SJSA1 (cell line): ENCODE measurements at places on chromosomes 1 and 21.

DNA sequence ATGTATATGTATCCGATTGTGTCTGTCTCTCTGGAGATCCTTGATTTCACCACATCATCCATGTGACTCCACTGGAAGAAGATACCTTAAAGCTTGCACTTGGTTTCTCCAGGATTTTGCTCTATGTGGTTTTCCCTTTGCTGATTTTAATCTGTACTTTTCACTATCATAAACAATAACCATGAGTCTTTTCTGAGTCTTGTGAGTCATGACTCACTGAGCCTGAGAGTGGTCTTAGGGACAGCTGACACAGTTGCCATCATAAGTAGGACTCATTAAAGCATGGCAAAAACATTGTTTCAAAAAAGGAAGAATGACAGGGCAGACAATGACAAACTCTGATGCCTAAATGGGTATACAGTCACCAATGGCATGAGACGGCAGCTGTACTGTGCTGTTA, 226.2 kb downstream of the AKT3 start:
- peak; percentile 33 for DNase-seq

- no peak for DNase-seq
Measured at GRCh38 chr1:10773376-10773775, 23.1 kb downstream of the CASZ1 start.

GRCh38 chr1:164905869-164906268, 346.9 kb downstream of the PBX1 start:
- no peak for DNase-seq

- no peak for DNase-seq
Measured at GRCh38 chr1:86993269-86993985, 79.0 kb downstream of the HS2ST1 start.

DNA sequence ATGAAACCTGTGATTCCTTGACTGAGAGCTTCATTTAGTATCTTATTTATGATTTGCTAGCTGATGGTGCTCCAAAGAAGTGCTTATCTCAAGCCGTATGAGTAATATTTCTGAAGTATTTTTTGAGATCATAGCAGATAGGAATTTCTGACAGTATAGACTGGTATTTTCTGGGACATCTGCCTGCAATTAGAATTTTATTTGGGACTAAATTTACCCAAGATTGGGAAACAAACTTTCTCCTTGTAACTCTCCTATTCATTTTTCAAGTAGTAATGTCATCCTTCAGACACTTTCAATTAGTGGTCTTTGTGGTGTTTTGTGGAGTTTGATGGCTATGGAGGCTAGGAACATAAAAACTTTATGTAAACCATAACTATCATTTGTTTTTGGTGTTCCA, 597.2 kb upstream of the ZP4 start:
- DNase-seq: no peak

- no peak for DNase-seq
Measured at GRCh38 chr1:185400052-185400451, 83.0 kb upstream of the IVNS1ABP start.

GRCh38 chr1:236645016-236645680, 40.8 kb upstream of the HEATR1 start:
- no peak for DNase-seq

GRCh38 chr1:228875741-228876140, 140.5 kb downstream of the RHOU start:
- DNase-seq: no peak

DNA sequence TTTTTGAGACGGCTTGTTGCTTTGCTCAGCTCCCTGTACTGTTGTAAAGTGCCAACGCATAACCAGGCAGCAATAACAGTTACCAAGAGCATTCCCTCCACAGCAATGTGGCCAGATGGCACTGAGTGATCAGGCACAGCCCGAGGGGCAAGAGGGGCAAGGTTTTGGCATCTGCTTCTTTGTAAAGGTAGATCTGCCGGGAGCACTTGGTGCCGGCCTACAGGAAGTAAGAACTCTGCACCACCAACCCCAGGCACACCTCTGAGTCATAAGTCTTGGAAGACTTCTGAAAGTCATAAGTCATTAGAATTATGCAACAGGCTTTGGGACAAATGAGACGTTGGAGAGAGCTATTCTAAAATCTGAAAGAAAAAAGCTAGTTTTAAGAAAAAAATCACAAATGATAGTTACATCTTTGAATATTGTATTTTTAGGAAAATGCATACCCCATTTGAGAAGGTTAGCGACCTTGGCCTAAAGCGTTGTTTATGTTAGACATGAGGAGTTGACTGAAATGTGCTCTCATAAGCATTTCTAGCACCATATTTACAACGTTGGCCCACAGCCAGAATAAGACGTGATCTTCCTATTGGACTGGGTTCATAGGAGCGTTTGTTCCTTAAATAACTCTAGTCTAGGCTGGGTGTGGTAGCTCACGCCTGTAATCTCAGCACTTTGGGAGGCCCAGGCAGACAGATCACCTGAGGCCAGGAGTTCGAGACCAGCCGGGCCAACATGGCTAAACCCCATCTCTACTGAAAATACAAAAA, 37.7 kb upstream of the MAP10 start:
- no peak for DNase-seq

DNA sequence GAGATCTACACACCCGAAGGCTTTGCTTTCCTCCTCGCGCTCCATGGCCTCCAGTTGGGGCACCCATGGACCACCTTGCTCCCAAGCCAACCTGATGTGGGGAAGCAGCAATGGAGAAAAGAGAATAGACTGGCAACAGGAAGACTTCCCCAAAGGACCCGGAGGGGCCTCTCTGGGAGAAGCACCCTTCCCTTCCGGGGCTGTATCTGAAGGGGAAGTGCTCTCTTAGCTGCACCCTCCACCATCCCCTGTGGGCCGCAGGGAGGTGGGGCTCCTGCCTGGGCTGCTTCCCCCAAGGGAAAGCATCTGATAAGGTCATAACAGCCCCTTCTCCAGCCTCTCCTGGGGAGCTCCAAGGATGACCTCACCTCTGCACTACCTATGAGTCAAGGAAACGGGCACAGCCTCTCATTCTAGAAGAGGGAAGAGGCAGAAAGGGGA, 100.2 kb downstream of the RIPK4 start:
- no peak for DNase-seq

DNA sequence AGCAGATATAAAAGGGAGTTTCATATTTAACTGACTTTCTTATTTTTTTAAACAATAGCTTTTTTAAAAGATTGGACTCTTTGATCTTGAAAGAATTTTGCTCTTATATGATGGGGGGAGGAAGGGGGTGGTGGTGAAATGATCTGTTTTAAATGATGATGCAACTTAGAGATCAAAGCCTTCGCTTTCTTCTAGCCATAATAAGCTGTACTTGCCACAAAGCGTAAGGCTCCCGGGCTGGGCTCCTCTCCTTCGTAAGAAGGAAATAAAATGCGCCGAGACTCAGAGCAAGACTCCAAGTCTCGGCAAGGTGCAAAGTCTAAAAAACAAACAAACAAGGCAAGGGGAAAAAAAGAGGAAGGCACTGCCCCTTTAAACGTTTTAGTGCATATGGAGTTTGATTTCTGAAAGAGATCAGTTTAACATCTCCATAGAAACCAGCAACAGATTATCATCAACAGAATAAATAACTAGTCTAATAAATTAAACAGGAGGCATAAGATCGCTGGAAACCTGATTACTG, 3.3 kb downstream of the CASZ1 start:
- DNase-seq: no peak

DNA sequence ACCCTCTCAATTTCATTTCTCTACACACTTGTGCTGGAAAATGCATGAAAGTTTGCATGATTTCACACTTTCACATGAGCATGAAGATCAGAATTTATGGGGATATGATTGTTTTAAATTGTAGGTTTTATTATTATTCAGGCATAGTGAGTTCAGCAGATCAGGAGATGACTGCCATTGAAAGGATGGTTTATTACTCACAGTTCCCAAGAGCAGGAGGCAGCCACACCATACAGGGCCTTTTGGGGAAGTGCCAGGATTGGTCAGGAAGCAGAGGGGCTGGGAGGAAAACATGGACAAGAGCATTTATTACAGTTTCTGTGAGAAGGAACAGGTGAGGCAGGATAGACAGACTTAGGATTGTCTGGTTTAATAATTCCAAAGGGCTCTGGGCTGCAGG, 114.6 kb upstream of the KCNJ15 start:
- DNase-seq: no peak

DNA sequence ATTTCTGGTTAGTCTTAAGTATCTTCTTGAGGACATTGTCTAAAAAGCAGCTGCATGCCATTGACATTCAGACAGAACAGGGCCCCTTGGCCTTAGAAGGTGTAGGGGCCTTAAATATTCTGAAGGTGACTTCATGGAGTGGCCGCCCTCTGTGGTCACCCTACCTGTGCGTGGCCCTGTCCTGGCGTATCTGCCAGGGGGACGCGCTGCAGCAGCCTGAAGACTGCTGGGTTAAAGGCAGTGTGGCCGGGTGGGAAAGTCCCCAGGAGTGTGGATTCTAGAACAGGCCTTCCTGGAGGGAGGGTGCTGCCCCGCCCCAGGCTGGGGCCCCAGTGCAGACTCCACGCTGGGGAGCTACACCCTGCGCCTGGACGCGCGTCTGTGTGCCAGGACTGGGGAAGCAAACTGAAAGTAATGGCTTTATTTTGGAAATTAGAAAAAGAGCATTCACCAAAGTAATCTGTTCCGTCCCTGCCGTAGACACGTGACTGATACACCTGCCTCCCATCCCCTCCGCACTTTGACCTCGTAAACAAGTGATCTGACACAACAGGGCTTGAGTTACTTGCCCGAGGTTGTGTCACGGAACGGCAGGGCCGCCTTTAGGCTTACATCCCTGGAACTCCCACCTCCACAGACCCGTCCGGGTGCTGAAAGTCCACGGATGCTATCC, 1.8 kb downstream of the AGPAT3 start:
- peak; percentile 46 for DNase-seq

- DNase-seq: no peak
Measured at GRCh38 chr21:29418813-29419212, 120.1 kb downstream of the BACH1 start.

DNA sequence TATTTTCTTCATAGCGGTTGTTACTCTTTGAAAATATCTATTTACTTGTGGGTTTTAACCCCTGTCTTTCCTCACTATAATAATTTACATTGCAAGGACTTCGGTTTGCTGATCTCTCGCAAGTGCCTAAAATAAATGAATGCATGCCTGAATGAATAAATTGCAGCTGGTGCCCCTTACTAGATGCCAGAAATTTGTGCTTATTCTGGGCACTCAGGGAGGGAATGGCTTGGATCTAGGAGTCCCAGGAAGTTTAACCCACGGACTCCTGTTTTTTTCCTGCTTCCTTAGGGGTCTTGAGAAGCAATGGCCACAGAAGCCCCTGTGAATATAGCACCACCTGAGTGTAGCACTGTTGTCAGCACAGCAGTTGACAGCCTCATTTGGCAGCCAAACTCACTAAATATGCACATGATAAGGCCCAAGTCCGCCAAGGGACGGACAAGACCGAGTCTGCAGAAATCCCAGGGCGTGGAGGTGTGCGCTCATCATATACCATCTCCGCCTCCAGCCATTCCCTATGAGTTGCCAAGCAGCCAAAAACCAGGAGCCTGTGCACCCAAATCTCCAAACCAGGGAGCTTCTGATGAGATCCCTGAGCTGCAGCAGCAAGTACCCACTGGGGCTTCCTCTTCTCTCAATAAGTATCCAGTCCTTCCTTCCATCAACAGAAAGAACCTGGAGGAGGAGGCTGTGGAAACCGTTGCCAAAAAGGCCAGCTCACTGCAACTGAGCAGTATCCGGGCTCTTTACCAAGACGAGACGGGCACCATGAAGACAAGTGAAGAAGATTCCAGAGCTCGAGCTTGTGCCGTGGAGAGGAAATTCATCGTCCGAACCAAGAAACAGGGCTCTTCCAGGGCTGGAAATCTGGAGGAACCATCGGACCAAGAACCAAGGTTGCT, 4.2 kb upstream of the PLA2G2C start:
- no peak for DNase-seq

GRCh38 chr1:217138173-217138765, 415.0 kb upstream of the ESRRG start:
- no peak for DNase-seq

DNA sequence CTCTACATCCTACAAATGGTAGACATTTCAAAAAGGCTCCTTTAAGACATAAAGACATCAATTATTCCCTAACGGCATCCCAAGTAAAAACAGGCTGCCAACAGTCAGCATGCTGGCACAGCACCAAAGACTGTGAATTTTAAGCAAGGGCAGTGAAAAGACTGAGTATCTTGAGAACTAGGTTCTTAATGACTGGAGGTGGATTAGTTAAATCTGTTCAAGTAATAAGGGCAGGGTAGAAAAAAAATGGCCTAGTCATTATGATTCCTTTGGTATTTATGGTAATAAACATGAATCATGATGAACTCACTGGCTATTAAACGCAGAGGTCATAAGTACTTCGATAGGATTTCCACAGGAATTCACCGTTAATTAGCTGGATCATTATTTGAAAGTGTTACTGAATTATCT, 75.2 kb downstream of the KIFAP3 start:
- no peak for DNase-seq

DNA sequence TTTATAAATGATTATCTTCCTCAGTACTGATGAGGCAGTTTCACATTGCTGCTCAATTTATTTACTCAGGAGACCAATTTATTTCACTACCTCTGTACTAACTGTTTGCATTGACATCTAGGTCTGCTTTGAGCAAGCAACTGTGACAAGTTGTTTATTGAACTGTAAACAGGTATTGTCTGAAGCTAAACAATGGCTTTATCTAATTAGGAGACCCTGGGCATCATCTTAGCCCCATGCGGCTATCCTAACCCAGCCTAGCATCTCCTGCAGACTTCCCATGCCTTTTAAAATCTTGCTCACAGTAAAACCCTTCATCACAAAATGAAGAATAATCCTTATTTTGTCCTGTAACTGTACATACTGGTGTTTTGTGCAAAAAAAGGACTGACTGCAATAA, 348.2 kb downstream of the RWDD3 start:
- DNase-seq: no peak

DNA sequence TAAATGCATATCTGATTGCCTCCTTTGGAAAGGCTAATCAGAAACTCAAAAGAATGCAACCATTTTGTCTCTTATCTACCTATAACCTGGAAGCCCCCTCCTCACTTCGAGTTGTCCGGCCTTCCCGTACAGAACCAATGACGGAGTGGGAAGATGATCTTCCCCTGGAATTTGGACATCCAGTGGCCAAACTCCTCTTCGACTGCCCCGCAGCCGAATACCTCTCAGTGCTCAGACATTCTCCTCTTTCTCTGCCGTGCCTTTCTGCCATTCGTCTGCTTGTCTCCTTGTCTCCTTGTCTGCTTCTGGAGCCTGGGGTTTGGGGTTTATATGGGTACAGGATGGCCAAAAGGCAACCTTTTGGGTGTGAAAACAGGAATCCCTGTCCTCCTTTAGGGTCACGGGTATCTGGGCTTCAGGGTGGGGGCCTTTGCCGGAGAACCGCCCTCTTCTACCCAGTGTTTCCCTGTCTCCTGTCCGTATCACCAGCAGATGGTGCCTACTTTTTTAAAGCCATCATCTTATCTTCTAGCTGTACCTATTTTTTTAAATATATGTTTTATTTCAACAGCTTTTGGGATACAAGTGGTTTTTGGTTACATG, 35.9 kb upstream of the RAB4A start:
- DNase-seq: no peak

GRCh38 chr1:32606565-32607371, 43.6 kb downstream of the ZBTB8OS start:
- DNase-seq: no peak

- no peak for DNase-seq
Measured at GRCh38 chr1:164610538-164611222, 51.7 kb downstream of the PBX1 start.
